Left renal cortex interstitium (tissue), 4 donors: ENCODE measurements at places on chromosomes 2 and 18. TPM values are rescaled to one million over a fixed set of nuclear protein-coding genes. Genes with fewer than 3 reads are reported as not detected.

Gene MAP2
- 38.2 TPM for polyA plus RNA-seq

Gene CXCR2
- polyA plus RNA-seq, result 0.06 TPM

Gene RTP5
- polyA plus RNA-seq, result not detected

DNA sequence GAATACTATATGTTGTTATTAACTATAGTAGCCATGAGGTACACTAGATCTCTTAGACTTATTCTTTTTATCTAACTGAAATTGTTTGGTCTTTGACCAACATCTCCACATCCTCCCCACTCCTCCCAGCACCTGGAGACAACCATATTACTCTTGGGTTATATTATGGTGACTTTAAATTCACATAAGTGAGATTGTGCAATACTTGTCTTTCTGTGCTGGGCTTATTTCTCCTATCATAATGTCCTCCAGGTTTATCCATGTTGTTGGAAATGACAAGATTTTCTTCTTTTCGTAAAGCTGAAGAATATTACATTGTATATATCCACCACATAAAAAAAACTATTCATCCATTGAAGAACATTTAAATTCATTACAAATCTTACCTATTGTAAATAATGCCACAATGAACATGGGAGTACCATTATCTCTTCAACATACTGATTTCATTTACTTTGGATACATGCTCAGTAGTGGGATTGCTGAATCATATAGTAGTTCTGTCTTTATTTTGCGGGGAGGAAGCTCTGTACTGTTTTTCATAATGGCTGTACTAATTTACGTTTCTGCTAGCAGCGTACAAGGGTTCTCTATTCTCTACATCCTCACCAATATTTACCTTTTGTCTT, 159.2 kb upstream of the SCN7A start:
- no peak for DNase-seq

DNA sequence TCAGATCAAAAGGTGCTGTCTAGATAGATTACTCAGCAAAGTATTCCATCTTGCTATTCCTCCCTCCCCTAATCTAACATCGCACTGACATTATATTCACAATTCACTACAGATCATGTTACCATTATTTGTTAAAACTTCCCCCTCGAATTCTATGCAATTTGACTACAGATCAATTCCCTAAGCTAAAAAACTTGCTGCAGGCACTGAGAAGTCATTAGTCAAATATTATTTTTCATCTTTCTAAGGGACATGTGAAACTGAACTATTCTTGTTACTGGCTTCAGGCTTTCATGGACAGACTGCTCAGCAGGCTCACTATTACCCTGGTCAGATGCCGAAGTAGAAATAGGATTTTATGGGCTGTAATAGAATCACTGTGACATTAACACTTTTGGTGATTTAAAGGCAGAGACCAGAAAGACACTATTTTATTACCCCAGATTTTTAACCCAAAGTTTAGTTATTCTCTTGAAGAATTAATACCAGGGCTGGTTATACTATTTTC, 15.1 kb downstream of the MYL1 start:
- no peak for DNase-seq

- no peak for DNase-seq
Observed at GRCh38 chr2:64989982-64990614, 899 bp downstream of the SLC1A4 start.

GRCh38 chr2:160309585-160309984, 109.5 kb upstream of the ITGB6 start:
- no peak for DNase-seq

DNA sequence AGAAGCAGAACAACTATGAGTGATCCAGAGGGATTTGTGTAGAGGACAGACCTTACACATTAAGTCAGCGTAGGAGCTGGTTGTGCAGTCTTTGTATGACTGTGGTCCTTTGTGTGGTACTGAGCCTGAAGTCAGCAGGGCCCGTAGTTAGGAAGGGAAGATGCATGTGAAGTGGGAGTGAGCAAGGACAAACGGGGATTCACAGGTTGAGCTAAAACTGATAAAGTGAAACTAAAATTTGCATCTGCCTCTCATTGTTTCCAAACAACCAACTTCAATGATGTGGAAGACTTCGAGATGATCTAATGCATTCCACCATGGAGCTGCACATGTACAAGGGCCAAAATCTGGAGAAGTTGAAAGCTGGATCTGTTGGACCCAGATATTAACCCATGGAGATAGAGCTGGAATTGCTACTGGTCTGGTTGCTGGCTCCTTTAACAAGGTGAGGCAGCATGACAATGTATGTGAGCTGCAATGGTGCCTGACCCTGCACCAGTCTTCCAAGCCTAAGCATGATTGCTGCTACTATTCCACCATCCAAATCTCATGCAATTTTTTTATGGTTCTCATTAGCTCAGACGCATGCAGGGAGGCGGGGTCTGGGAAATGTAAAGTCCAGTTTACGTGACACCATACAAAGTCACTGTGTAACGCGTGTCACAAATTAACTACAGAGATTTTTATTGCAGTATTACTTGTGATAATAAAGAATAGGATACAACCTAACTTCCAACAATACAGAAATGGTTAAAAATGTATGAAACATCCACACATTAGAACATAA, 12.1 kb upstream of the CYBRD1 start:
- DNase-seq, result no peak

- DNase-seq, result no peak
Observed at GRCh38 chr18:58813561-58814225, 51.0 kb upstream of the ZNF532 start.

DNA sequence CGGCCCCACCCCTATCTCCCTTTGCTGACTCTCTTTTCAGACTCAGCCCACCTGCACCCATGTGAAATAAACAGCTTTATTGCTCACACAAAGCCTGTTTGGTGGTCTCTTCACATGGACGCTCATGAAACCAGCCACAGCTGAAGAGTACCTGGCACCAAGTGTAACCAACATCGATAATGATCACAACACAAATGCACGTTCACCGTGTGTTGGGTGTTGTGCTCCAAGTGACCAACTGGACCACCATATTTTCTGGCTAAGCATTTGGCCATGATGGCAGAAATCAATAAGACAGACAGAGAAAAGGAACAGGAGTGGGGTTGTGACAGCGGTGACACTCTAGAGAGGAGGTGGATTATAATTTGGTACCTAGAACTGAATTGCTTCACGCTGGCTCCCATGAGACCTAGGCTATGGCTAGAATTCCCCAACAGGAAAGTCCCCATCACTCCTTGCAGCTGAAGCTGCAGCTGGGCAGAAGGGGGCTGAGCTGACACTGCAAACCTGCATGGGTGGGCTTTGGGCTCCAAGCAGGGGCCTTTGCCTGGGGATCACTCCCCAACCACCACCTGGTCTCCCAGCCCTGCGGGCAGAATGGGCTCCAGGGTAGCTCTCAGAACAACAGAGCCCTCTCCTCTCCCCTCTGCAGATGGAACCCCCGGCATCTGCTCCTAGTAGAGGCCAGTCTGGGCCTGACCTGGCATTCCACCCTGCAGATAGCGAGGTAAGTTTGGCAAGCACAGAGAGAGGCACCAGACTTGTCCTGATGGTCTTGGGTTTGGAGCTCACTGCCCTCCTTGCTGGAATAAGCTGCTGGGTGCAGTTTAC, 14.6 kb upstream of the LRRFIP1 start:
- DNase-seq, result no peak

GRCh38 chr2:148756292-148756975, 111.9 kb downstream of the EPC2 start:
- DNase-seq, result no peak

GRCh38 chr2:70978341-70979179, at the start of gene ANKRD53:
Gene ANKRD53, plus strand, starts transcription at chr2:70978630. Its CDS starts 16 bp downstream, at chr2:70978646.
- DNase-seq, result no peak

- DNase-seq, result no peak
Observed at GRCh38 chr2:240503375-240503774, 54.4 kb downstream of the ANKMY1 start.

DNA sequence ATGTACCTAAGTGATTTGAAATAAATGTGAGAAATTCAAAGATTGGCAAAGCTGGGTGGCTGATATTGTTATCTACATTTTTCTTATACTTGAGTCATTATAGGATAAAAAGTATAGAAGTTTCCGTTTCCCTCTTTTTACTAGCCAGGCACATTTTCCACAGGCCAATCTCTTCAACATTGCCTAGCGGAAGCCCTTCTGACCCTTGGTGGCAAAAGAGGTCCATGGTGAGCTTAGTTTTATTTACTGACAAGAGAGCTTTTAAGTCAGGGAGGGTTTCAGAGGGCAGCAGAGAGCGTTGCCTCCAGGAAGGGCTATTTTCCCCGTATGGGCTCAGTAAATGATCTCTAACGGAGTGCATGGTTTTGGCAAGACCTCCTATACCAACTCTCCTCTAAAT, 15.1 kb upstream of the RHOB start:
- DNase-seq, result no peak

GRCh38 chr2:71067567-71068217, 756 bp upstream of the NAGK start:
- no peak for DNase-seq

GRCh38 chr18:24428709-24429108, 2.2 kb downstream of the IMPACT start:
- DNase-seq, result no peak

DNA sequence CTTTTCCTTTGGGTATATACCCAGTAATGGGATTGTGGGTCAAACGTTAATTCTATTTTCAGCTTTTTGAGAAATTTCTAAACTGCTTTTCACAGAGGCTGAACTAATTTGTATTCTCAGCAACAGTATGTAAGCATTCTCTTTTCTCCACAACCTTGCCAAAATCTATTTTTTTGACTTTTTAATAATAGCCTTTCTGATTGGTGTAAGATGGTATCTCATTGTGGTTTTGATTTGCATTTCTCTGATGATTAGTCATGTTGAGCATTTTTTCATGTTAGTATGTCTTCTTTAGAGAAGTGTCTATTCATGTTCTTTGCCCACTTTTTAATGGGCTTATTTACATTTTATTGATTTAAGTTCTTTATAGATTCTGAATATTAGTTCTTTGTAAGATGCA, 145.5 kb downstream of the TRABD2A start:
- no peak for DNase-seq

DNA sequence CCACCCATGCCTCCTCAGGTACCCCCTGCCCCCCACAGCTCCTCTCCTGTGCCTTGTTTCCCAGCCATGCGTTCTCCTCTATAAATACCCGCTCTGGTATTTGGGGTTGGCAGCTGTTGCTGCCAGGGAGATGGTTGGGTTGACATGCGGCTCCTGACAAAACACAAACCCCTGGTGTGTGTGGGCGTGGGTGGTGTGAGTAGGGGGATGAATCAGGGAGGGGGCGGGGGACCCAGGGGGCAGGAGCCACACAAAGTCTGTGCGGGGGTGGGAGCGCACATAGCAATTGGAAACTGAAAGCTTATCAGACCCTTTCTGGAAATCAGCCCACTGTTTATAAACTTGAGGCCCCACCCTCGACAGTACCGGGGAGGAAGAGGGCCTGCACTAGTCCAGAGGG, 803 bp upstream of the DES start:
- DNase-seq, result no peak

GRCh38 chr18:63199743-63200241, 119.8 kb downstream of the BCL2 start:
- DNase-seq, result no peak
